ENCODE measurements at places on chromosomes 2 and 18.

GRCh38 chr2:25333981-25334380, 7.7 kb downstream of the DNMT3A start:
- DNase-seq = no peak

DNA sequence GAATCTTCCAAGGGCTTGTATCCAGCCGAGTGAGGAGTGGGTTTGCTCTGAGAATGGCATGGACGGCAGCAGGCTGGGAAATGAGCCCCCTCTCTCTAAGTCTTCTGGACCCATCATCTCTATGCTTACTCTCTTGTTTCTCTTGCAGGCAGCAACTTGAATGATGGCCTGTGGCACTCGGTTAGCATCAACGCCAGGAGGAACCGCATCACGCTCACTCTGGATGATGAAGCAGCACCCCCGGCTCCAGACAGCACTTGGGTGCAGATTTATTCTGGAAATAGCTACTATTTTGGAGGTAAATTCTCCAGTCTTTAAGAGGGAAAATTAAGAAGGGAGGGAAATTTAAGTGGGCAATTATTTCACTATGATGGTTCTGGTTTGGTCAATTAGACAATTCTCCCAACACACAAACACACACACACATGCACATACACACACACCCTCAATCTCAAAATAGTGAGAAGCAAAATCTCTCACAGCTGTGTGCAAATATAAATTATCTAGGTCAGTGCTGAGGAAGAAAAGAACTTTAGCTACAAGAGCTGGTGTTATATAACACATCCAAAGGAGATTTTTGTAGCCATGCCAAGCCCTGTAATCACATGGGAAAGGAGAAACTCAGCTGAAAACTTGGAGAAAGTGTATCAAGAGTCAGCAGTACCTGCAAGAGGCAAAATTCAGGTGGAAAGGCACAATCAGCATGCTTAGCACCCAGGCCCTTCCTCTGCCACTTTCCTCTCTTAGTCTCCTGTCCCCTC, 499.2 kb downstream of the CNTNAP5 start:
- DNase-seq = no peak

DNA sequence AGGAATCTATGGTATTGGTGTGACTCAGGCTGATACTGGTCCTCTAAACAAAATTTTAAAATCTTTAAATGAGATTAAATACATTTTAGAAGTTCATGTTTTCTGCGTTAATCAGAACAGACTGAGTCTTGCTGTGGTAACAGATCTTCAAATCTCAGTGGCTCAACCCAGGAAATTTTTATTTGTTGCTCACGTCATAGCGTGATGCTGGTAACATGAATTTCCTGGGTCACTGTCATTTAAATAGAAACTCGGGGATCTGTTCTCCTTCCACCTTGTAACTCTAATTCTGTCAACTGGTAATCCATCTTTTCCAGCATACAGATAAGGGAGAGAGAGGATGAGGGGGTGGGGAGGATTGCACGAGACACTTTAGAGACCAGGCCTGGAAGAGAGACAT, 90.0 kb downstream of the CDC42EP3 start:
- no peak for DNase-seq

DNA sequence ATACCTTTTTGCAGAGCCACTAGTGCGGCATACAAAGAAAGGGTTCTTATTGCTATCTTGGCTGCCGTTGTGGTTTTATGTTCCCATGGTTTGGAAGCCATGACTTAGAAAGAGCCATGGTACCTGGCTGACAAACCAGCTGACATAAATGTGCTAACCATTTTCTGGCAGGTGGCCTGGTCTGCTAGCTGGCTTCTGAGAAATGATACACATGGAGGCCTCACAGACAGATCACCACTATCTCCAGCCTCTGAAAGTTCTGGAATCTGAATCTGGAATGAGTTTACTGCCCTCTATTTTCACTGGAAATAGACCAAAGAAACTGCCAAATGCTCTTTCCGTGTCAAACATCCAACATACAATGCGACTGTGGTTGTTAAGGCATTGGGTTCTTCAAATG, 123.7 kb downstream of the QPCT start:
- no peak for DNase-seq

GRCh38 chr2:112189001-112189556, 50.9 kb downstream of the FBLN7 start:
- no peak for DNase-seq

DNA sequence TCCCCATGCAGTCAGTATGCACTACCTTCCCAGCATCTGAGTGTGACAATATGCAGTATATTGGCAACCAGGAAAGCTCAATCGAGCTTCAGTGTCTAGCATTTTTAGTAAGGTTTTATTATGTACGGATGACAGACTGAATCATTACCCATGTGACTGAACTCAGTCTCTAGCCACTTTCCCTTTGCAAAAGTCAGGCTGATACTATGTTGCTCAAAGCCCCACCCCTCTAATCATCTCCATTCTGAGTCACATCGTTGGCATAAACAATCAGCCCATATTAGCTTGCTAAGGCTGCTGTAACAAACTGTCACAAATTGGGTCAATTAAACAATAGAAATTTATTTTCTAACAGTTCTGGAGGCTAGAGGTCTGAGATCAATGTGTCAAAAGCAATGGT, 25.8 kb upstream of the SRD5A2 start:
- no peak for DNase-seq

DNA sequence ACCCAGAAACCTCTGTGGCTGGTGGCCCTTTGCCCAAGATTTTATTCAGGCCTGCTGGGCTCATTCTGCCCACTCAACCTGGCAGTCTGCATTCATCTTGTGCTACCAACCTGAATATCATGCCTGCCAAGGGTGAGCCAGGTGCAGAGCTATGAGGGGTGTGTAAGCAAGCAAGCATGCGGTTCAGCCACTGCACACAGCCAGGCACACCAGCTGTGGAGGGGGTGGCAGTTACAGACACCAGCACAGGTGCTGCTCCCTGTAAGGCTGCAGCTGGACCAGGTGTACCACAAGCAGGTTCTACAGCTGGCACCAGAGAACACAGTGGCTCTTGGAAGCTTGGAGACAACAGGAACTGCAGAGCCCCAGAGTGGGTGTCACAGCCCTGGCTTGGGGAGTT, 633.2 kb downstream of the FBXO15 start:
- no peak for DNase-seq

- no peak for DNase-seq
These were observed 9.0 kb upstream of the GAL3ST2 start for GRCh38 chr2:241767464-241768250.

DNA sequence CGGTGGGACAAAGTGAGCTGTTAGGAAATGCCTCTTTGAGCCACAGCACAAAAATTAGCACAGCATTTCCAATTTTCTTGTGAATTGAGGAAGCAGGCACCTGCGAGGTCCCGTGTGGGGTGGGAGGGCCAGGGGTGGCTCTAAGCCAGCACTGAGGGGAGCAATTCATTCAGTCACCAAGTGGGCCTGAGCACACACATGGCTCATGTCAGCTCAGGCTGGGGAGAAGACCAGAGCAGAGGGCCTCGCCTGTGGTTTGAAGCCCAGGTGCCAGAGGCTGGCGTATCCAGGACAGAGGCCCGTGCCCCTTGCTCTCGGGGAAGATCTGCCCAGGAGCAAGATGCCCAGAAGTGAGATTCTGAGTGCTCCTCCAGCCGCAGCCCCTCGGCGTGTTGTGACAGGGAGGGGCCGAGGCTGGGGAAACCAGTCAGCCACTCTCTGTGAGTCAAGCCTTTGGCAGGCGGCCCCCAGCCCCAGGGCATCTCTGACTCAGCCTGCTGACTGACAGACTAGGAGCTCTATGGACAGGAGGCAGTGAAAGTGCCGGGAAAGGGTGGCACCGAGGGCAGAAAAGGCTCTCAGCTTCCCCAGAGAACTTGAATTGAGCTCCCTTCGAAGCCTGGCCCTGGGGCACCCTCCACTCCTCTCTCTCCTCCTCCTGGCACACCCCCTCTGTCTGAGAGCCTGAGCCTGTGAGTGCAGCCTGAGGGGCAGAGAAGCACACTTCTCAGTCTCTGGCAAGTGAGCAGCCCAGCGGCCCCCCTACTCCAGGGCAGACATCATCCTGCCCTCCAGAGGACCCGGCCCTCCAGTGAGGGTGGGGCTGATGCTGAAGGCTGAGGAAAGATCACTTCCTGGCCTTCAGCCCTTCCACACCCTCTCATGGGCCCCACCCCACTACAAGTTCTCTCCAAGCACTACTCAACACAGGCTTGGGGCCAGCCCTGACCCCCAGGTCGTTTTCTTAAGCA, 32.3 kb downstream of the CYP26B1 start:
- no peak for DNase-seq

DNA sequence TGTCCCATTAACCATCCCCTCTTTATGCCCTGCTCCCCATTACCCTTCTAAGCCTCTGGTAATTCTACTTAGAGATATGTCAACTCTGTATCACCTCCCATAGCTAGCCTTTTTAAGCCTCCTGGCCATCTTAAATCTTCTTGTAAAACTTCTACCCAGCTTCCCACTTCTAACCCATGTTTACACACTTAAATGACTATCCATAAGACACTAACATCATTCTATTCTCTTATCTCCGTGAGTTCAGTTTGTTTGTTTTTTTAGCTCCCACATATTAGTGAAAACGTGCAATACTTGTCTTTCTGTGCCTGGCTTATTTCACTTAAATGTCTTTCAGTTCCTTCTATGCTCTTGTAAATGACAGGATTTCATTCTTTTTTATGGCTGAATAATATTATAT, 42.4 kb downstream of the RAB3GAP1 start:
- DNase-seq = no peak

- no peak for DNase-seq
These were observed 96.4 kb downstream of the MAPRE2 start for GRCh38 chr18:35137632-35138031.

GRCh38 chr18:75869162-75869561, 441.7 kb upstream of the SMIM21 start:
- no peak for DNase-seq

DNA sequence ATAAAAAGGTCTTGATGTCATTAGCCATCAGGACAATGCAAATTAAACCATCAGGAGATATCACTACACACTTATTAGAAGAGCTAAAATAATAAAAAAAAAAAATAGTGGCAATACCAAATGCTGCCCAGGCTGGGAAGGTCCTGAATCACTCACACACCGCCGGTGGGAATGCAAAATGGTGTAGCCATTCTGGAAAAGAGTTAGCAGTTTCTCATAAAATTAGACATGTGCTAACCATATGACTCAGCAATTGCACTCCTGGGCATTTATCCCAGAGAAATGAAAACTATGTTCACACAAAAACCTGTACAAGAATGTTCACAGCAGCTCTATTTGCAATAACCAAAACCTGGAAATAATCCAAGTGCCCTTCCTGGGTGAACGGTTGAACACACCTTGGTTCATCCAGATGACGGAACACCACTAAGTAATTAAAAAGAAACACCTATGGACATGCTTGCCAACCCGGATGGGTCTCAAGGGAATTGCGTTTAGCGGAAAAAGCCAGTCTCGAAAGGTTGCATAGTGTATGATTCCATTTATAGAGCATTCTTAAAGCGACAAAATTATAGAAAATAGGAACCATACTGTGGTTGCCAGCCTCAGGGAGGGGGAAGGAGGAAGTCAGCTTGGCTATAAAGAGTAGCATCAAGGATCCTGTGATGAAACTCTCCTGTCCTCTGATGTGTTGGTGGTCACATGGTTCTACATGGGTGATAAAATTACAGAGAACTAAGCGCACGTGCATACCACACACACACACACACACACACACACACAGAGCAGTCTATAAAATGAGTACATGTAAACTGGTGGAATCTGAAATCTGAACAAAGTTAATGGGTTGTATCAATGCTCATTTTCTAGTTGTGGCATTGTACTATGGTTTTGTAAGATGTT, 4.6 kb downstream of the MBP start:
- no peak for DNase-seq

DNA sequence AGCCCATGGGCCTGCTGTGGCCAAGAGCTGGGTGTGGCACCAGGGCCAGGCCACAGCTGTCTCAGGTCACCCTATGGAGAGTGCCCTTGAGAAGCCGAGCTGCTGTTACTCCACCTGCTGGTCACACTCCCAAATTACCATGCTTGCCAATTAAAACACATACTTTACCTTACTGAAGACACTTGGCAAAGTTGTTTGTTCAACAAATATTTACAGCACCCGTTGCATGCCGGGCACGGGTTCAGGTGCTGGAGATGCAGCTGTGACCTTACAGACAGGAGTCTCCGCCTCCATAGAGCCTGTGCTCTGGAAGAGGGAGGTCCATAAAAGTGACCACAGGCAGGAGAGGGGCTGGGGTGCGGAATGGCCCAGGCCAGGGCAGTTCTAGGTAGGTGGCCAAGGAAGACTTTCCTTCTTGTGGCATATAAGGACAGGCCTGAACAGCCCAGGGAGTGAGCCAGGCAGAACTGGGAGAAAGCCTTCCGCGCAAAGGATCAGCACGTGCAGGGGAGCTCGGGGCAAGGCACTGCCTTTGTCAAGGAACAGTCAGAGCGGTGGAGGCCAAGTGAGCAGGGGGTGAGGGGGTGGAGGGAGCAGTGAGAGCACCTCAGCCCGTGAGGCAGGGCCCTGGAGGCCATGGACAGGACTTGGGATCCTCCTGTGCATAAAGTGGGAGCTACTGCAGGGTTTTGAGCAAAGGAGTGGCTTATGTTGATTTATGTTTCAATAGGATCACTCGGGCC, 23.6 kb upstream of the RBM44 start:
- peak; percentile 47 for DNase-seq

- no peak for DNase-seq
These were observed 792.6 kb downstream of the CPS1 start for GRCh38 chr2:211349031-211349430.

DNA sequence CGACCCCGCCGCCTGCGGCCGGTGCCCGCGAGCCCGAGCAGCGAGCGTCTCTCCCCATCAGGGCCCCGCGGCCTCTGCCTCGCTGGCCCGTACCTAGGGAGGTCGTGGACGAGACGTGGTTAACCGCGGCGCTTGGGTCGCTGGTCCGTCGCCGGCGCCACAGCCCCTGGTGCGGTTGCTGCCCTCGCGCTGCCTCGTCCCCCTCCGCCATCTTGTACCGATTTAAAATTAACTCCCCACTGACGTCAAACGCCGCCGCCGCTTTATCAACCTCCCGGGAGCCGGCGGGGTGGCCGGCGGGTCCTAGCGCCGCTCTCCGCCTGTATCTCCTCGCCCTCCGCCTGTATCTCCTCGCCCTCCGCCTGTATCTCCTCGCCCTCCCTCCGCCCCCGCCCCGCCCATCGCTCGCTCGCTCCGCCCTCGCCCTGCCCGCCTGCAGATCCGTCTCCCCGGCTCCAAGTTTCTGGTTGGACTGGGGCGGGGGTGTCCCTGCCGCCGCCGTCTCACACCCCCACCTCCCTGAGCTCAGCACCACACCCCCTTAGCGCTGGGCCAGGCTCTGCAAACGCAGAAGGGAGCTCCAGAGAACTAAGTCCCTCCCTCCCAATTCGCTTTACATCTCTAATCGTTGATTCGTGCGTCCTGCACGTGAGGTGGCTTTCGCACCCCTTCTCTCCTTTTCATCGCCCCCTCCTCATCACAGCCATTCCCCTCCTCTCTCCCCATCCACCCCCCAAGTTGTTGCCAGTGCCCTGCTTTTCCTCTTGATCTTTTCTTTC, at the start of gene ATL2:
ATL2 (minus strand) TSS at position 224 of the 779 bp plus-strand sequence; CDS start at position 211, 13 bp downstream.
- peak; percentile 88 for DNase-seq

GRCh38 chr2:143616452-143616851, 487.2 kb downstream of the ARHGAP15 start:
- DNase-seq = no peak

GRCh38 chr18:10563886-10564285, 38.1 kb downstream of the NAPG start:
- no peak for DNase-seq

GRCh38 chr2:221533299-221533698, 38.8 kb downstream of the EPHA4 start:
- DNase-seq = no peak

- DNase-seq = no peak
These were observed 50.9 kb upstream of the MAPK4 start for GRCh38 chr18:50509012-50509411.

Data from activated CD4-positive, CD25-positive, alpha-beta regulatory T cell treated with anti-CD3 and anti-CD28 coated beads, Interleukin-2, amount 50 U/mL, for 72 hours (primary cell).